HepG2 (cell line): ENCODE measurements at places on chromosomes 7 and 10.

DNA sequence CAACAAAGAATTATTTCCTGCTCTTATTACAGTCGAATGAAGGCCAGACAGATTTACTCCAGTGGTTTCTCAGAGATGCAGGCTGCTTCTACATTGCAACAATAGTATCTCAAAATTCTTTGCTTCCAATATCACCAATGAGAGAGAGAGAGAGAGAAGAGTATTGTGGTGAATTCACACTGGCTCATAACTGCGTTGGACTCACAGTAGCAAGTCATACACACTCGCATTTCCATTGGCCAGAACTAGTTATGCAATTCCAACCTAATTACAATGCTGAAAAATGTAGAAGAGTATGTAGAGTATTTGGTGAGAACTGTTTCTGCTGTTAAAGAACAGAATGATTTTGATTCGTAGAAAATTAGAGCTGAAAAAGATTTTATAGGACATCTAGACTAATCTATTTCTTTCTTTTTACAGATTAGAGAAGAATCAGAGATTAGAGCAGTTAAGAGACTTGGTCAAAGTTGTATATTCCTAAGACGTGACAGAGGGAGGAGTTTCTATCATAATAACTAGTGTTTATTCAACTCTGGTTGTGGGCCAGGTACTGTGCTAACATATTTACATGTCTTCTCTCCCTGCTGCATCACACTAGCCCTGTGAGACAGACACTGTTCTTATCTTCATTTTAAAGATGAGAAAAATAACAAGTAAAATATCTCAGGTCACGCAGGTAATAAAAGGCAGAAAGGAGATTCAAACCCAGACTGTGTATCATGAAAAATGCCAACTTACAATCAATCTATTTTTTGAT, 34.6 kb upstream of the PDK4 start:
- no peak for DNase-seq

- no peak for DNase-seq
Measured at GRCh38 chr10:34134602-34135001, 680.5 kb downstream of the PARD3 start.

- no peak for DNase-seq
Measured at GRCh38 chr7:46841248-46841647, 740.7 kb downstream of the TNS3 start.

- DNase-seq = no peak
Measured at GRCh38 chr10:24307116-24307515, 98.2 kb downstream of the KIAA1217 start.

GRCh38 chr7:113806633-113807327, 112.0 kb downstream of the PPP1R3A start:
- DNase-seq = no peak

- no peak for DNase-seq
Measured at GRCh38 chr7:54689394-54690049, 69.5 kb downstream of the SEC61G start.

DNA sequence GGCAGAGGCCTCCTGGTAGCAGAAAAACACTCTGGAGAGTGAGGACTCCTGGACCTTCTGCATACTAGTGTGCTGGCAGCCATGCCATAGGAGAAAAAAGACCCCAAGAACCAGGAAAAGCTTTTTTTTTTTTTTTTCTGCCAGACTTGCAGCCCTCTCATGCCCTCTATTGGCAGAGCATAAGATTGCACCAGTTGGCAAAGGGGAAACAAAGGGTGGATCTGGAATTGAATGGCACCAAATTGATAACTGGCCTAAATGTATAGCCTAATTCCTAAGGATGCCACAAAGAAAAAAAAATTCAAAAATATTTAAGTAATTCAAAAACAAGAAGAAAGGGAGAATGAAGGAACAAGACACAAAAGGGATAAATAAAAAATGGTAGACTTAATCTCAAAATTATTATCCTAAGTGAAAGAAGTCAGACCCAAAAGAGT, 112.5 kb upstream of the GHITM start:
- peak; percentile 10 for DNase-seq

DNA sequence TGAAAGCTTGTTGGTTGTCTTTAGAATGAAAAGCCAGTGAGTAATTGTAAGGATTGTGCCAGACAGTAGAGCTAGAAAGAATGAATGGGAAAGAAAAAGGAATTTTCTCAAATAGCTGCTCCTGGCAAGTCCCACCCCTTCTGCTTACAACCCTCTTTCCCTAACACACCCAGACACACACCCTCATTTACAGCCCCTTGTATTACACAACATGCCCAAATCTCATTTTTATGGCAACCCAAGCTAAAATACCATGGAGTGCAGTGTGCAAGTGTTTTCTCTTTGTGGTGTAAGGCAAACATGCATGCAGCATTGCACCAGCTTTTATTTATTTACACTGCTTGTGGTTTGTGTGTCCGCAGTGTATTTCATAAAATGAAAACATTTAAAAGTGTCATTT, 1.5 kb downstream of the PRKAR2B start:
- no peak for DNase-seq

GRCh38 chr7:2894118-2894940, 50.2 kb upstream of the GNA12 start:
- no peak for DNase-seq

GRCh38 chr10:53209944-53210611, 437.5 kb upstream of the MBL2 start:
- DNase-seq = peak; percentile 14

- peak; percentile 35 for DNase-seq
Measured at GRCh38 chr7:19754521-19755116, 18.8 kb downstream of the TMEM196 start.

- no peak for DNase-seq
Measured at GRCh38 chr7:68224041-68224741, 1227.6 kb downstream of the TYW1 start.

DNA sequence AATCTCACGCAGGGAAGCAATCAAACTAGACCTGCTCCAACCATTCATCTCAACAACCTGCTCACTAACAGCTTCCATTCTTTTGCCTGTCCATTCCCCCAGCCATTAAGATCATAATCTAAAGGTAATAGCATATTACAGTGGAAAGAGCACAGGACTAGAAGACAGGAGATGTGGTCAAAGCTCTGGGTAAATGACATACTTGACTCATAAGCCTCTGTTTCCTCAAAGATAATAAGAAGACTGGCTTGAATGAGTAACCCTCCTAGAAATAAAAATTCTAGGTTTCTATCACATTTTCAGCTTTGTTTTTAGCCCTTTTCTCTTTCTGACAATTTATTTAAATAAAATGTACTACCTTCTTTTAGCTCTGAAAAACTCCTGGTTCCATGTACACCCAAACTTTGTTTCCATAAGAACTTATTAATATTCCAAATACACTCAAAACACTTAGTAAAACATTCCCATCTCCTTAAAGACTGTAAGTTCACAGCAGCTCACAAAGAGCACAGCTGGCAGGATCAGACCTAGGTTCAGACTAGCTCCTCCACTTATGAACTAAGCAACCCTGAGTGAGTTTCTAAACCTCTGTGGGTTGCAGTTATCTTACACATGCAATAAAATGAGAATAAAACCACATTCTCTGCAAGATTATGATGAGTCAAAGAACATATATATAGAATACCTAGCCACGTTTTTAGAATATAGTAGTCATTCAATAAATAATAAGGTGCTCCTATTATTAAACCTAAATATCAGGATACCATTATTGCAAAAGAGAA, 11.6 kb downstream of the FAM204A start:
- DNase-seq = no peak

DNA sequence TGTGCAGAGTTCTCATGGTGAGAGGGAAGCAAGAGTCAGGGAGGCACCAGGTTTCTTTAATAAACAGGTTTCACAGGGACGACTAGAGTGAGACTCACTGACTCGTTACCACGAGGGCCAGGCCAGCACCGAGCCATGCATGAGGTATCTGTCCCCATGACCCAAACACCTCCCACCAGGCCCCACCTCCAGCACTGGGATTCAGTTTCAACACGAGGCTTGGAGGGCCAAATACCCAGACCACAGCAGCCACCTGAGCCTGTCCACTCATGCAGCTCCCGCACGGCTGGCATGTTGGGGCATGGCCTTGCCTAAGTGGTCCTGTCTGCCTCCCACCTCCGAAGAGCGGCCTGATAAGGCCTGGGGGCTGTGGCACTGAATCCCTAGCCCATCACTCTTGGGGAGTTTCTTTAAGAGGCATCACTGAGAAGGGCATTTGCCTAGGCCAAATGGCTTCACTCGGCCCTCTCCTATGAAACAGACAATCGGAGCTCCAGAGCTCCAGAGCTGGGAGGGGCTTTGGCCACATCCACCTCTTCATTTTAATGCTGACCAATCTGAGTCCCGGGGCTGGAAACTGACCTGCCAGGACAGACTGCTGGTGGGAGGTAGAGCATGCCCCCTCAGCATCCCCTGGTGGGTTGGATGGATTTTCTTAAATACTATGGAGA, 157.8 kb downstream of the DNAJB6 start:
- DNase-seq = no peak

- DNase-seq = no peak
Measured at GRCh38 chr10:123398756-123399155, 244.6 kb downstream of the BUB3 start.

DNA sequence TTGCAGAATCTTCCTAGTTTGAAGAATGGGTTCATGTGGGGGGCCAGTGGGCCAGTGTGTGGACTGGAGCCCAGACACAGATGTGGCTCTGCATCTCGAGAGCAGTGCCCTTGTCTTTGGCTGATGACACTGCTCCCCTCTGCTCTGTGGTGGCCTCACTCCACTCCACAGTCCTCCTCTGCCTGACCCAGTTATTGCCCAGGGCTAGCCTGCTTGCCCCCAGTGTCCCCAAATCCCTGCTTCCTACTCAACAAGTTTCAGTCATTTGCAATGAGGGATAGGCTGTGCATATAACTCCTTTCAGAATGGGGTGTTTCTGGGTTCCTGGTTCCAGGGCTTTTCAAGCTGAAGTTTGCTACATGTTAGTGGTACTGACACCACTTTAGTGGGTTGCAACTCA, 177.5 kb downstream of the SNX10 start:
- no peak for DNase-seq

DNA sequence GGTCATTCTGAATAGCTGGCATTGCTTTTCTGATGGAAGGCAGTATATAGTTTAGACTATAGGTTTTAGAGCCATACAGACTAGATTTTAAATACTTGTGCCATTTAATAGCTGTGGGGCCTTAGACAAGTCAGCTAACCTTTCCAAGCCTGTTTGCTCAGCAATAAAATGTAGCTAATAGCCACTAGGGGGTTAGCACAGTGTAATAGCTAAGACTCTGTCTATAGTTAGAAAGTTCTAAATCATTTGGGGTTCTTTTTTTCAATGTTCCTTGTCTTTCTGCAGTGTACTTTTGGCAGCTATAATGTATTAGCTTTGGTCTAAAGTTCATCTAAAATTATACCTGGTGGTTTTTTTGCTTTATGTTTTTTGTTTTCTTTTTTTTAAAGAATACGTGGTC, 7.5 kb upstream of the KIFBP start:
- peak; percentile 19 for DNase-seq
